Kidney (tissue), 22 donors: ENCODE measurements at places on chromosomes 1 and 21. TPM values are rescaled to one million over a fixed set of nuclear protein-coding genes. Genes with fewer than 3 reads are reported as not detected.

- H3K27me3 ChIP-seq = no peaks in the 10 kb centered on the region
- H3K4me3 ChIP-seq = no peak overlapping the region
- DNase-seq = no peak
- no peak overlapping the region for H3K27ac ChIP-seq
- no peaks in the 10 kb centered on the region for H3K36me3 ChIP-seq
- H3K4me1 ChIP-seq = no peaks in the 10 kb centered on the region
Measured at GRCh38 chr1:7930645-7931445, 9.8 kb downstream of the TNFRSF9 start.

The DYRK3 gene
- total RNA-seq = 12.7 TPM

DNA sequence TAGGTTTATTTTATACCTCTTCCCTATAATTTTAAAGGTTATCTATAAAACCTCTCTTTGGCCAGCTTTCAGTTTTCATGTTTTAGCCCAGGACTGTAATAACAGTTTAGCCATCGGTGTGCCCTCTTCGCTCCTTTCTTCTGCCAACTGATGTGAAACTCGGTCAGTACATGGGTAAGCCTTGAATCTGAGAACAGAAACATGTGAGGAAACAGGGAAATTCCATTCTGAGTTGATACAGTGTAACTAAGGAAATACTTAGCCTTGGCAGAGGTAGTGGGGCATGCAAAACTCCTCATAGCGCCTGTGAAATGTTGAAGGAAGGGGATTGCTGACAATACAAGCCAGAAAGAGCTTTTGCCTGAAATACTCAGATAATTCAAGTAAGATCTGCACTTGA lies 465.2 kb downstream of the NCAM2 start:
- H3K27ac ChIP-seq = no peak overlapping the region
- H3K4me3 ChIP-seq = no peak overlapping the region
- DNase-seq = no peak
- no peaks in the 10 kb centered on the region for H3K36me3 ChIP-seq

- H3K27ac ChIP-seq = no peak overlapping the region
- no peak overlapping the region for H3K4me3 ChIP-seq
- H3K27me3 ChIP-seq = no peaks in the 10 kb centered on the region
- no peaks in the 10 kb centered on the region for H3K36me3 ChIP-seq
- no peak for DNase-seq
Measured at GRCh38 chr1:197076585-197076984, 9.5 kb upstream of the F13B start.

DNA sequence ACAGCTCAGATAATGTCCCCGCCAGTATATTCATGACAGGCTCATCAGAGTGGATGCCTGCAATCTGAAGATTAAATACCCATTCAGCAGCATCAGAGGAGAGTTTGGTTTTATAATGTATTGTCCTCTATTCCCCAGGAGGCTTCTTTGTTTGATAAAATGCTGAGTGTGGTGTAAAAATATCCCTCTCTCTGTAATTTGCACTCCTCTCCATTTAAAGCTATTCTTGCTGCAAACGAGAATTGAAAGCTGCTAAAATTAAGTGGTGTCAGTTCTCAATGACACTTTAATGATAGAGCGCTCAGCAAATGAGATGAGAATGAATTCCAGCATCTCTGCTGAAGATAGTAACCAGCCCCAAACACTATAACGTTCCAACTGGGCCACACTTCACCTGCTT lies 205.7 kb upstream of the RRP15 start:
- no peak overlapping the region for H3K4me3 ChIP-seq
- no peak overlapping the region for H3K27ac ChIP-seq
- no peaks in the 10 kb centered on the region for H3K36me3 ChIP-seq
- DNase-seq = no peak
- H3K4me1 ChIP-seq = no peaks in the 10 kb centered on the region
- no peaks in the 10 kb centered on the region for H3K27me3 ChIP-seq

The AGRN gene
- total RNA-seq = 261 TPM

The RYR2 gene
- total RNA-seq = 0.60 TPM

DNA sequence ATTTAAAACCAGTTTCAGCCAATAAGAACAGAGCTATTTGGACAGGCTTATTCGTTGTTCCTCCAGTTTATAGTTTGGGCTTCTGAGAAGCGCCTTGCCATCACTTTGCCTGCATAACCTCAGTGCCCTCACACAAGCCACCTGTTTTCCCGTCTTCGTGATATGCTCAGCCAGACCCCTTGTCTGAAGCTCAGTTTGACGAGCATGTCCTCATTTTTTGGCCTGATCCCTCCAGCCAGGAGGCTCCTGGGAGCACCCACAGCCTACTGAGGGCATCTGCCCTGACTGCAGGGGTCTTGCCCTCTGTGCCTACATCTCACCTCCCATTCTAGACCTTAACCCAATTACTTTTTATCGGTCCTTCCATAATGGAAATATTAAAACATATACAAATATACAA lies 95.3 kb downstream of the ADARB1 start:
- no peaks in the 10 kb centered on the region for H3K36me3 ChIP-seq
- peaks cover 6% of the 10 kb centered on the region for H3K4me1 ChIP-seq
- H3K27ac ChIP-seq = no peak overlapping the region
- no peak overlapping the region for H3K4me3 ChIP-seq
- no peak for DNase-seq

The RGS4 gene
- total RNA-seq = 3.1 TPM

DNA sequence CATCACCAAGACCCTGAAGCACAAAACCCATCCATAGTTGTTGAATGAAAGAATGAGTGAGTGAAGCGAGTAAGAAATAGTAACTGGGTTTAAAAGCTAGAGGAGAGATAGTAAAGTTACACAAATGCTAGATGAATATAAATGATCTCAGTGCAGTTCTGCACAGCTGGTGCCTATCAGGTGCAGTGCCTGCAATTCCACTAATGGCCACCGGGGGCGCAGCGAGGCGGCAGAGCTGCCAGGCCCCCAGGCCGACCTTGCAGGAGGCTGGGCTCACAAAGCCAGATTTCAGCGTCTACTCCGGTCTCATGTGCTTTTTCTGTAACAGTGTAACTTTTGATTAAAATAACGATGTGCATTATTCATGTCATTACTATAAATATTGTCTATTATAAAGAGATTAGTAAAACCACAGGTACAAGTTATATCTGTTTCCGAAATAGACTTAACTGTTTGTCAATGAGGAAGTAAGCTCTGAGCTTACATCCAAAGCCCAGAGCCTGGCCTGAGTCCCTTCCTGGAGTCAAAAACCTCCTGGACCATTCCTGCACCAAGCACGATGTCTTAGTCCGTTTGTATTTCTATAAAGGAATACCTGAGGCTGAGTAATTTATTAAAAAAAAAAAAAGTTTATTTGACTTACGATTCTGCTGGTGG lies 477.6 kb downstream of the NPHP4 start:
- H3K4me1 ChIP-seq = peaks cover 6% of the 10 kb centered on the region
- H3K36me3 ChIP-seq = no peaks in the 10 kb centered on the region
- H3K4me3 ChIP-seq = no peak overlapping the region

DNA sequence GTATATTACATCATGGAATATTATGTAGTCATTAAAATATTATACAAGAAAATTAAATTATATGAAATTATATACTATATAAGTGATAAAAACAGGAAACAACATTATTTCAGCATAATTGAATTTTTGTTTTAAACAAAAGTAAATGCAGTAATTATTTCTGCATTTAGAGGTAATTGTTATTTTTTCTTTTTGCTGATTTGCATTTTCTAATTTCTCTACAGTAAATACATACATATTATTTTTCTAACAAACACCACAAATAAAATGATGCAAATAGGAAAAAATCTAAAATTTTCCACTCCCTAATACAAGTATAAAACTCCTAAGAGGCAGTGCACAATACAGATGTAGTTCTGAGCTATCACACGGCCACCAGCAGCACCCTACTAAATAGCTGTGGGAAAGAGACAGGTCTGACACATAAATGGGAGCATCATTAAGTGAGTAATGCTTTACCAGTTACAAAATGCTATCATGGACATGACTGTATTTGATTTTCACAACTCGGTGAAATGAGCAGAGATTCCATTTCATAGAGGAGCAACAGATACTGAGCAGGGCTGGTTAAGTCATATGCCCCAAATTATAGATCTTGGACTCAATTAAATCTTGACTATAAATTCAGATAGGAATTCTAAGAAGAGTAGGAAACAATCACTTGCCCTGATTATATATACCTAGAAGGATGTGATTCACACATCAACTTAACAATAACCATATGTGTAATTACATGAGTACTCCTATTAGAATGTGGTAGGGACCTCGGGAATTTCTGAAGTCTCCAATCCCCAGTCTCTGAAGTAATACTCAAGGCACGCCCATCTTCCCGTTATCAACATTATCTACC lies 49.0 kb downstream of the NRIP1 start:
- H3K27ac ChIP-seq = no peak overlapping the region
- H3K4me3 ChIP-seq = no peak overlapping the region
- no peaks in the 10 kb centered on the region for H3K4me1 ChIP-seq
- DNase-seq = no peak
- no peaks in the 10 kb centered on the region for H3K27me3 ChIP-seq
- H3K36me3 ChIP-seq = no peaks in the 10 kb centered on the region

The SLC2A1 gene
- 55.9 TPM for total RNA-seq

GRCh38 chr21:17201741-17202260 lies 311.0 kb upstream of the CXADR start:
- H3K27me3 ChIP-seq = no peaks in the 10 kb centered on the region
- H3K36me3 ChIP-seq = no peaks in the 10 kb centered on the region
- no peaks in the 10 kb centered on the region for H3K4me1 ChIP-seq
- DNase-seq = no peak
- no peak overlapping the region for H3K27ac ChIP-seq
- H3K4me3 ChIP-seq = no peak overlapping the region

- DNase-seq = peak; percentile 50
- H3K4me1 ChIP-seq = no peaks in the 10 kb centered on the region
- no peak overlapping the region for H3K4me3 ChIP-seq
- H3K36me3 ChIP-seq = no peaks in the 10 kb centered on the region
- H3K27ac ChIP-seq = no peak overlapping the region
- no peaks in the 10 kb centered on the region for H3K27me3 ChIP-seq
Measured at GRCh38 chr1:1081311-1082238, 7.5 kb upstream of the RNF223 start.

DNA sequence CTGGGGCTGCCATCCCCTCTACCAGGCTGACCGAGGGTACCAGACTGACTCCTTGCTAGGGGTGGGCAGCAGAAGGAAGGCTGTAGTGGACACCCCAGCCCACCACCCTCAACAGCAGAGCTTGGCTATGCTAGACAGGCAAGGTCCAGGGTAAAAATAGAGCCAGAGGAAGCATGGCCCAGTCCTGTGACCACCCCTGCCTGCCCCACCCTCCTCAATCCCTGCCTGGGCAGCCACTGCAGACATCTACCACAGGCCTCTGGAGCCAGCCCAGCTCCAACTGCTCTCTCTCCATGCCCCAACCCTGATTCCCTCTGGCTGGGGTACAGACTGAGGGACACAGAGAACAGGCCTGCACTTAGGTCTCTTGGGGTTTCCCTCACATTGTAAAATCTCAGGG lies 1.7 kb downstream of the S100A1 start:
- H3K4me1 ChIP-seq = no peaks in the 10 kb centered on the region
- no peak overlapping the region for H3K27ac ChIP-seq
- DNase-seq = no peak
- H3K4me3 ChIP-seq = no peak overlapping the region

The F11R gene
- total RNA-seq = 117 TPM

The SLAMF8 gene
- 12.0 TPM for total RNA-seq

DNA sequence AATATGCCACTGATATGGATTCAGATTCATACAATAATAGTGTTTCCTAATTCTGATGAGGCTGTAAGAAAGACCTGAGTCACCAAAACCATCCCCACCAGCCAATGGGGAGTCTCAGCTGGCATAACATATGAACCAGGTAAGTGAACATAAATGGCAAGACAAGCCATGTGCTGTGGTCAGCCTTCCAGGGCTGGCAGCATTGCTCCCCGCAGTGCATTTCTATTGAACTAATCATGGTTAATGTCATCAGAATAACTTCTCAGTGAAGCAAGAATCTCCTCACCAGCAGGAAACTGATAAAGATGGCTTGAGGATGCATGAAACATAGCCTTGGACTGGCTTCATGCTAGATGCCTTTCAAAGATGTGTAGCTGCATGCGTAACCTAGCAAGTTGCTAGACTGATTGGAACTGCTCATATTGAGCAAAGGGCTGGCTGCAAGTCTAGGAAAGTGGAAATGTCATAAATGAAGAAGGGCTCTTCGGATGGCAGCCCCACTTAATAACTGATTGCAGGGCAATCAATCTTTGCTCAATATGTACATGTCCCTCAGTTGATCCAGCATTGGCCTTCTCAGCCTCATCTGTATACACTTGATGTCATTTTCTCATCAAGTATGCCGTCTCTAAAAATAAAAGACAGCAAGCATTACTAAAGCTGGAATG lies 88.0 kb downstream of the NTNG1 start:
- H3K27me3 ChIP-seq = no peaks in the 10 kb centered on the region
- no peaks in the 10 kb centered on the region for H3K36me3 ChIP-seq
- H3K4me1 ChIP-seq = no peaks in the 10 kb centered on the region
- no peak overlapping the region for H3K4me3 ChIP-seq
- H3K27ac ChIP-seq = no peak overlapping the region

The ANKRD35 gene
- 1.2 TPM for total RNA-seq

- no peak for DNase-seq
- H3K4me3 ChIP-seq = no peak overlapping the region
- no peaks in the 10 kb centered on the region for H3K36me3 ChIP-seq
- no peaks in the 10 kb centered on the region for H3K27me3 ChIP-seq
Measured at GRCh38 chr1:2028870-2029560, 9.9 kb downstream of the GABRD start.

The ARHGEF16 gene
- 39.3 TPM for total RNA-seq

- H3K4me1 ChIP-seq = no peaks in the 10 kb centered on the region
- no peaks in the 10 kb centered on the region for H3K27me3 ChIP-seq
- peaks cover 54% of the 10 kb centered on the region for H3K36me3 ChIP-seq
- H3K27ac ChIP-seq = no peak overlapping the region
Measured at GRCh38 chr1:45510972-45511527, 10.6 kb downstream of the PRDX1 start.

DNA sequence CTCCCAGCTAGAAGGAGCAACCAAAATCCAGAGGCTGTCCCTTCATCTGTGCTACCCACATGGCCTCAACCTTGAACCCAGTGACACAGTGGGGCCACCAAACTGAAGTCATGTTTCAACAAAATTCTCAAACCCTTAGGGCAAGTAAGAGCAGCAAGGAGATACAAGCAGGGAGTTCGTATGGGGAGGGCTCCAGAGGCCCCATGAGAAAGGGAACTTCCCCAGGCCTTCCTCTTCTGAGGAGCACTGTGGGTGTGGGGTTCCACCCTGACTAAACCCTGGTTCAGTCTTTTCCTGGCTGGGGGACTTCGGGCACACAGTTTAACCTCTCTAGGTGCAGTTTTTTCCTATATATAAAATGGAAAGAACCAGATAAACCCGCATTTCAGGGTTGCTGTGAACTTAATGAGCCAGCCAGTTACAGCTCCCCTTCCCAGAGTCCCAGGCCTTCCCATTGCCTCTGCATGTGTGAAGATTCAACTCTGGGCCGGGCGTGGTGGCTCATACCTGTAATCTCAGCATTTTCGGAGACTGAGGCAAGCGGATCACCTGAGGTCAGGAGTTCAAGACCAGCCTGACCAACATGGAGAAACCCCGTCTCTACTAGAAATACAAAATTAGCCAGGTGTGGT lies 8.0 kb upstream of the THEMIS2 start:
- H3K4me1 ChIP-seq = no peaks in the 10 kb centered on the region
- no peak overlapping the region for H3K27ac ChIP-seq
- DNase-seq = peak; percentile 48
- no peaks in the 10 kb centered on the region for H3K27me3 ChIP-seq
- no peak overlapping the region for H3K4me3 ChIP-seq
- H3K36me3 ChIP-seq = no peaks in the 10 kb centered on the region

The GJA5 gene
- 28.3 TPM for total RNA-seq

GRCh38 chr1:170048515-170048914 lies 26.0 kb downstream of the KIFAP3 start:
- H3K27ac ChIP-seq = no peak overlapping the region
- H3K36me3 ChIP-seq = peaks cover 2% of the 10 kb centered on the region
- H3K27me3 ChIP-seq = no peaks in the 10 kb centered on the region
- no peak for DNase-seq
- no peaks in the 10 kb centered on the region for H3K4me1 ChIP-seq
